ENCODE measurements at places on chromosomes 2 and 18.

GRCh38 chr18:3466045-3466444 lies 16.1 kb downstream of the TGIF1 start:
- no peak for DNase-seq

- no peak for DNase-seq
Observed at GRCh38 chr2:222523783-222524544, 99.6 kb downstream of the SGPP2 start.

- no peak for DNase-seq
Observed at GRCh38 chr2:240340361-240340761, 95.1 kb upstream of the GPC1 start.

DNA sequence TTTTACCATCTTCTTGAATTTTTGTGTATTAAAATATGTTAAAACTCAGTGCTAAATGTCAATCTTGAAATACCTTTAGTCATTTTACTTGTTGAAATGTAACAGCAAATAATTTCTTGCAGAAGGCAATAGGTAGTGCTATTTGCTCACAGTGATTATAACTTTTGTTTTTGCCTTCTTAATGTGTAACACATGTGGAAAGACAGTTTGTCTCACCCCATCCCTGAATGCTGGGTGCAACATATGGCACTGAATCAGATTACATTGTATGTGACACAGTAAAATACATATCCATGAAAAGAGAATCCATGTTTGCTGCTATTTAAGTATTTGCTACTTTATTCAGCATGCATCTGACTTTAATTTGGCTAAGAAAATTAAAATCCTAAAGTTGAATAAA lies 35.3 kb downstream of the FRZB start:
- no peak for DNase-seq

- no peak for DNase-seq
Observed at GRCh38 chr18:77329651-77330050, 80.0 kb downstream of the GALR1 start.

DNA sequence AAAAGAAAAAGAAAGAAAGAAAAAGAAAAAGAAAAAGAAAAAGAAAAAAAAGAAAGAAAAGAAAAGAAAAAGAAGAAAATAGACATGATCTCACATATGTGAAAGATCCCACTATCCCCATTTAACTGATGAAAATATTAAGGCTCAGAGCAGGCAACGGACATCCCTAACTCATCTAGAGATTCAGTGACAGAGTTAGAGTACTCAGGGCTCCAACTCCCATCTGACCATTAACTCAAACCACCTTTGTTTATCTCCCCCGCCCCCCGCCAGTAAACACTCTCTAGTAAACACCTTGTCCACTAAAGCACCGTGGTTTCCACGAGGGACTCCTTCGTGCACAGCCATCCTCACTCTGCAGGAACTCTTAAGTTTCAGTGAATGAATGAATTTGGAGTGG lies 142.9 kb downstream of the TGIF1 start:
- DNase-seq, result no peak

GRCh38 chr18:52312346-52312745 lies 27.7 kb upstream of the DCC start:
- DNase-seq, result no peak

DNA sequence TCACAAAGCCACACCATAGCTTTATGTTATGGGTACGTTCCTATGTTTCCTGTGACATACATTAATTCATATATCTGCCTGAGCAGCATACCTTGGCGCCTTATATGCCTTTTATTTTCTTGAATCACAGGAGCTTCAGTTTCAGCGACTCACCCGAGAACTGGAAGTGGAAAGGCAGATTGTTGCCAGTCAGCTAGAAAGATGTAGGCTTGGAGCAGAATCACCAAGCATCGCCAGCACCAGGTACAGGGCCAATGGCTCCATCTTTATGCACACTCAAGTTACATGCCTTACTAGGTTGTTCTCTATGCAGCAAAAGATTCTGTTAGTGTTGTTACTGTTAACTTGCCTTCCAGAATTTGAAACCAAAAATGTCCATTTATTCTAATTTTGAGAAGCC lies 120.4 kb downstream of the PKP4 start:
- DNase-seq, result no peak

DNA sequence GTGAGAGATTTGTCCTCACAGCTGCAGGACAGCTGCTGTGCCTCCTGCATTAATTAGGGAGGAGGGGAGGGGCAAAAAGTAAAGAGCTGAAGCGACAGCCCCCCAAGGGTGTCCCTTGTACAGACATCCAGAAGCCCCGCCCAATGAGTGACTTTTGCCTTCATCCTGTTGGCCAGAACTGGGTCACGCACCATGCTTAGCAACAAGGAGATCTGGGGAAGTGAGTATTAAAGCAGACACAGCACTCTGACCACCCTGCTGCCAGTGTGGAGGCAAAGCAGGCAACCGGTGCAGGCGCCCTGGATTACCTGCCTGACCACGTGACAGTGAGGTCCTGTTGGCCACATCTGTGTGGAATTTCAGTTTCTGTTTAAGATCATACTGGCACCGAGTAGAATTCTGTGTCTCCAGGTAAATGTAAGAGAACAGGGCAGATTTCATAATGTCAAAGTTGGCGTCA lies 21.5 kb upstream of the BIN1 start:
- no peak for DNase-seq

- DNase-seq, result no peak
Observed at GRCh38 chr2:68403199-68403644, 38.1 kb downstream of the PLEK start.

- no peak for DNase-seq
Observed at GRCh38 chr2:156748221-156748620, 312.0 kb downstream of the GPD2 start.

- DNase-seq, result no peak
Observed at GRCh38 chr2:101064505-101064867, 62.4 kb downstream of the RPL31 start.

- no peak for DNase-seq
Observed at GRCh38 chr18:49813069-49813318, 339 bp downstream of the ACAA2 start.

DNA sequence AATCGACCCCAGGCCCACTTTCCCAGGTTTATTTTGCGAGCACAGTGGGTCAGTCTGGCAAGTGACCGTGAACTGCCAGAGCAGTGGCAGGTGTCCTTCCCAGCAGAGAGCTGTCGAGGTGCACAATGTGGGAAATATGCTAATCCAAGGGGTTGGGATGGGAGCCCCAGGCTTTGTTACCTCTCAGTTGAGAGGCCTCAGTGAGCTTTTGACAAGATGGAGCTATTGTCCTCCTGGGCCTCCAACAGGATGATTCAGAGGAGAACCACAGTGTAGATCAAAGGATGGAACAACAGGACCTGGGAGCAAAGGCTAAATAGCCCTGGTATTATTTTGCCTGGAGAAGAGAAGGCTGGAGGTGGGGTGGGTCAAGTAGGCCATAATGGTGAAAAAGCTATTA lies 150.8 kb downstream of the NCKAP5 start:
- no peak for DNase-seq

GRCh38 chr2:102238778-102239177 lies 52.0 kb downstream of the IL1RL2 start:
- no peak for DNase-seq

DNA sequence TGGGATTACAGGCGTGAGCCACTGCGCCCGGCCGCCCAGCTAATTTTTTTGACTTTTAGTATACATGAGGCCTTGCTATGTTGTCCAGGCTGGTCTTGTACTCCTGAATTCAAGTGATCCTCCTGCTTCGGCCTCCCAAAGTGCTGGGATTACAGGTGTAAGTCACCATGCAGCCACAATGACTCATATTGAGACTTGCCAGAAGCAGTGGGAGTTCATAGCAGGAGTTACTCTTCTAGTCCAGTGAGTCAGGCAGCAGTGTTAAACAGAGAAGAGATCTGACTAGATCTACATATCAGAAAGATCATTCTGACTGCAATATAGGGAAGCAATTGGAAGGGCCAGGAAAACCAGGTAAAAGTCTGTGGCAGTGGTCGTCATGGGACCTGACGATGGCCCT lies 1.5 kb upstream of the FLACC1 start:
- DNase-seq, result no peak

- no peak for DNase-seq
Observed at GRCh38 chr2:242024751-242025355, 155.3 kb downstream of the RTP5 start.

DNA sequence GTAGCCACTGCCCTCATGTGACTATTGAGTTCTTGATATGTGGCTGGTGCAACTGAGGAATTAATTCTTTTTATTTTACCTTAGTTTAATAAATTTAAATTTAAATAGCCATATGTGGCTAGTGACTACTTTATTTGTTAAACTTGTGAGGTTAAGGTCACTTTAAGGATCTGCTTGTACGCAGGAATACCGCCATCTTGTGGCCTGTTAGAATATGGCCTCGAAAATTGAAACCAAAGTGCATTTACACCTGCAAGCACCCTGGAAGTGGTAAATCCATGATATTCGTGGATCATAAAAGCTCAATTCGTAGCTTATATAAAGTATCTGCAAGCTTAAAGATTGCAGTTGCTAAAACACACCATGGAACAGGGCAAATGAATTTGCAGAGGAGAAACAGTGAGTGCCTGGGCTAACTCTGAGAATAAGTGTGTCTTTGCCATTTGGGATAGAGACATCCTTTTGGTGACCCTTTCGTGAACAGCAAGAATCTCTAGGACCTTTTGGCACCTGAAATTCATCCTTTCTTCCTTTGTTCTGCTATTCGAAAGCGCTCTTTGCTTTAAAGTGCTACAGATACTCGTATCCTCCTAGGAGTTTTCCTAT lies 59.9 kb upstream of the REG3A start:
- DNase-seq, result no peak

DNA sequence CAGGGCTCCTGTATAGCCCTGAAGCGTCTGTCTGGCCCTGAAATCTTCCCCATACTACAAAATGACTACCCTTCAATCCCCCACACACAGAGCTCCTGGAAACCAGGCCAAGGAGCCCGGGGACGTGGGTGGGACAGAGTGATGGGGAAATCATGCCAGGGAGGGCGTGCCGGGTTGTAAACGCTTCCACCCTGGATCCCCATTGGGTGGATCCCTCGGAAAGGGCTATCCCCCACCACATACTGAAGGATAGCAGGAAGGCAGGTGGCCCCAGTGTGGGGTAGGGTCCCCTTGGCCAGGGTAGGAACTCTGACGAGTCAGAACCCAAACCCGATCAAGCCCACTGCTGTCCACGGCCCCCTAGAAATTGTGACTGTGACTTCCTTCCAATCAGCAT lies 91.7 kb downstream of the INHBB start:
- no peak for DNase-seq

GRCh38 chr2:65033178-65033577 lies 23.0 kb upstream of the CEP68 start:
- DNase-seq, result no peak

- no peak for DNase-seq
Observed at GRCh38 chr2:222703886-222704285, 32.4 kb downstream of the MOGAT1 start.

DNA sequence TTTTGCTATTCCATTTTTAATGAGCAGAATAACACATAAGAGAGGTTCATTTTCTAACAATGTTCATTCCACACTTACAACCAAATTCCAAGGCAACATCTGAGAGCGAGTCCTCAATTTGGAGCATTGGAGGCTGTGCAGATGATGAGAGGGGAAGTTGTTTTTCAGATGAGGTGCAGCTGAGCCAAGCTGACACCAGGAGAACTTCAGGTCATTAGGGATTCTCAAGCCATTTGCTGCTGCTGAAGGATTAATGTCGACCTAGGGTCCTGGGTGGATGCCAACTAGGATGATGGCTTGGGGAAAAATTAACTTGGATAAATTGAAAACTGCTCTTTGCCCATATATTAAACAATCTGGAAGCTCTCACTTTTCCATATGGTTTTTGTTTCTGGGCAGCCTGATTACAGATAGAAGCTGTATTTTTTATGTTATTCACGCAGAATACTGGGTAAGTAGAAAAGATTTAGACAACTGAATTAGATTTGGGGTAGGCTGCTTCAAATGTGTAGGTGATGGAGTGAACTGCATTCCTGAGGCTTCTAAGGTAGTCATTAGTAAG lies 206.4 kb upstream of the SLC39A10 start:
- no peak for DNase-seq

DNA sequence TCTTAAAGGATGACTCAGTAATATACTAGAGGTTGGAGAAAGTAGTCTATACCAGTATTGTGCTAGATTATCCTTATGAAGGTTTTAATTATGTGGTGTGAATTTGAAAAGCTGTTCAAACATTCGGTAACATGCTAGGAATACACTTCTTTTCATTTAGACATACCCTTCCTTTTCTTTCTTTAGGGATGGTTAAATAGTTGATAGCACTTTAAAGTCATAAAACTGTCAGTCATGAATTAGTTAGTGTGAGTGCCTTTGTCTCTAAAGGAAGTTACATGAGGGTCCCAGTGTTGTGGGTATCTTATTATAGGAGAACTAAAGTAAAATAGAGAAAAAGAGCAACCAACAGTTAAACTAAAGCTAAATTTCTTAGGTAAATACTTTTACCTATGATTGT lies 149.3 kb downstream of the CSRNP3 start:
- DNase-seq, result no peak

DNA sequence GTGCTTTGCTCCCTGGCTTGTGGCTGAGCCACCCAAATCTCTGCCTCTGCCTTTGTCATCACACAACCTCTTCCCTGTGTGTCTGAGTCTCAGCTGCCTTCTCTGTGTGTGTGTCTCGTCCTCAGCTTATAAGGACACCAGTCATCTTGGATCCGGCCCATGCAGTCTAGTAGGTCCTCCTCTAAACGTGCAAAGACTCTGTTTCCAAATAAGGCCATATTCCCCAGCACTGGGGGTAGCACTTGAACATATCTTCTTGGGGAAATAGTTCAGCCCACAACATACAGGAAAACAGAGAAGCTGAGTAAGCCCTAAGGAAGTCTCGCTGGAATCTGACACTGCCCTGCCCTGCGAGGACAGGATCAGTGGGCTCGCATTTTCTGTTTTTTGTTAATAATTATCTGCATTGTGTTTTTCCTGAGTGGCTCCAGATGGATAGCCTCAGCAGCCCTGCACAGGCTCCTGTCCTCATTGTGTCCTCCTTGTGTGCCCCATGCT lies 42.1 kb downstream of the MTCL1 start:
- no peak for DNase-seq

DNA sequence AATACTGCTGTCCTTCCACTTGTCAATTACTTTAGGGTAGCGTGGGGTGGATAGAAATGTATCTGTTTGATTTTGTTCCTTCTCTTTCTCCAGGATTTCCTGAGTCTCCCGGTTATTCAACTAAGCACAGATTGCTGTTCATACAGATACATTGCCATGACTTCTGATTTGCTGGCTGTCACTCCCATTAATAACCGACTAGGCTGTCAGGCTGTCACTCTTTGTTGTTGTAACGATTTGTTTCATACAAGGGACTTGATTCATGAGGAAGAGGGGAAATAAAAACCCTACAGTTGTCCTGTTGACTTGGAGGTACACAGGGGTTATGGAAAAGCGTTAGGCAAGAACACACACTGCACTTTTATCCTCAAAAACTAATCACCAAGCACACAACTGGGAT lies 302.7 kb upstream of the SMIM21 start:
- DNase-seq, result no peak

GRCh38 chr18:74841248-74841647 lies 243.6 kb downstream of the ZNF407 start:
- DNase-seq, result no peak

GRCh38 chr2:9416962-9417316 lies 6.4 kb downstream of the ITGB1BP1 start:
- no peak for DNase-seq
